ENCODE measurements at places on chromosomes 13 and 19.

GRCh38 chr13:60453490-60453889 is 56.5 kb downstream of the TDRD3 start:
- no peak for DNase-seq

GRCh38 chr19:14198384-14199376 is 7.3 kb downstream of the ADGRL1 start:
- DNase-seq = no peak

- DNase-seq = peak; percentile 63
Measured at GRCh38 chr13:33347861-33348260, 62.3 kb upstream of the STARD13 start.

DNA sequence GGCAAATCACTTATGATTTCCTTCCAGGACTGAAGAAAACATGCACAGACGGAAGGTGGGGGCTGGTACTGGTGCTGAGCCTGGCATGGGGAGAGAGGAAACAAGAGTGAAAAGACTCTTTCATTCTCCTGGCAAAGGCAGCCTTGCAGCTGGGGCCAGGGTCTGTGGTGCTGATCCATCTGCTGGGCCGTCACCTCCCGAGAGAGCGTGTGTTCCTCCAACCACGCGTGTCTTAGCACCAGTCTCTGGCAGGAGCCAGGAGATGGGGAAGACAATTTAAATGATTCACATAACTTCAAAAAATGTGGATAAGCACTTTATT is 23.9 kb upstream of the SPART start:
- peak; percentile 63 for DNase-seq

DNA sequence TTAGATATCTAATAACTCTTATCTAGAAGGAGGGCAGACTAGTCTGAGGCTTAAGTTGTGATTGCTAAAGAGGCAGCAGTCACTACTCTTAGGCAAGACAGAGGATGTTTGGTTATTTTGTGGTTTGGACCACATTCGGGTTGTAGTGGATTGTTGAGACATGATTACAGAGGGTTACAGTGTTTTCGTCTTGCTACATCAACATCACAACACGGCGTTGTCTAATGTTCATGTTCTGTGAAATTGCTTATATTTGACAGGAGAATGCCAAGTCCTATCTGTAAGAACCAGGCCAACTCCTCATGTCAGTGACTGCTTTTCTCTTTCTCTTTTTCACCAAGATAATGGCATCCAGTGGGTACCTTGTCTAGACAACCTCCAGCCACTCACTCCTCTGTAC is 16.8 kb upstream of the TM9SF2 start:
- DNase-seq = no peak

- DNase-seq = no peak
Measured at GRCh38 chr19:15532779-15533521, 24.6 kb downstream of the CYP4F22 start.

All from left hindlimb (tissue), 1 donor.